D721Med (cell line): ENCODE measurements at places on chromosomes 3 and 15.

DNA sequence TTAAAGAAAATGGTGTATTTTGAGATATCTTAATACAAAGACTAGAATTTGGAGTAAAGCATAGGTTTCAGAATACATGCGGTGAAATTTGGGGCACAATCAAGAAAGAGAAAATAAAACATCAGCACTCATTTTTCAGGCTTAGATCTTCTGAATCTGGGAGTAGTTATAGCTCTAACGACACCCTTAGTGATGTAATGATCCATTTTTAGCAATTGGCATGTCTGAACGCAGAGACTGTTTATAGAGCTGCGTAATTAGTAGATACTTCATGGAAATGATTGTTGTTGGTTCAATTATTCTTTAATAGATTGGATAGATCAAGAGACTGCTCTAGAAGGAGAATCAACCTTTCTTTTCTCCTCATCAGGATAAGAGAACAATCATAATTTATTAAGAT, 47.5 kb upstream of the SNRK start:
- DNase-seq, result no peak

- DNase-seq, result no peak
Observed at GRCh38 chr3:145698250-145698649, 462.7 kb downstream of the PLOD2 start.

GRCh38 chr3:178802259-178802658, 266.0 kb downstream of the KCNMB2 start:
- no peak for DNase-seq

GRCh38 chr3:58952128-58952917, 97.5 kb downstream of the CFAP20DC start:
- no peak for DNase-seq

- DNase-seq, result no peak
Observed at GRCh38 chr3:197878427-197878826, 71.6 kb upstream of the RPL35A start.

DNA sequence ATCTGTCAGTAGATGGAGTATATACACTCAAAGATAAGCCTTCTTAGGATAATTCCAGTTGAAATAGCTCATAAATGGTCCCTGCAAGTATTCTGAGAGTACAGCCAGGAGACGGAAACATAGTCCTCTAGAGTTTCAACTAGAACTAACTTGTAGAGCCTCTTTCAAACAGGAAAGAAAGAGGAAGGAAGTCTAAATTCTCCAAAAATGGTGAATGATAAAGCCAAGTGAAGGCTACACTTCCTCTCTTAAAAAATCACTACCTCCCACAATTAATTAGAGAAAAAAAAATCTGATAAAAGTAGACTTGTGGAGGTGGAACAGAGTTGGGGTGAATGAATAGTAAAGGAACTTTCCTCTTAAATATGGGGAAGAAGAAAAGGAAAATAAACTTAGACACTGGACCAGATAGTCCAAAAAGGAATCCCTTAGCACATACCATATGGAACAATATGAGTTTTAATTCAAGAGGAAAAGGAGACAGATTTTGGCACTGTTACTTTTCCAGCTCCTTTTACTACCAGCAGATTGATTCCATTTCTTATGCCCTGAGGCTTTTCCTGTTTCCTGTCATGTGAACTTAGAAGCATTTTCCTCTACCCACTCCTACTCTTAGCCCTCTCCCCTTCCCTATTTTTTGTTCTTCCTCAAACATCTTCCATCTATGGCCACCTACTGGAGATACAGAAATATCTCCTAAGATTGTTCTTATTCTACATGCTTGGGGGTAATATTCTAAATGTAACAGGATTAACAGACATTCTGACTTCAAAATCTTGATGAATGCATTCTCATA, 207.6 kb downstream of the CHST2 start:
- no peak for DNase-seq

DNA sequence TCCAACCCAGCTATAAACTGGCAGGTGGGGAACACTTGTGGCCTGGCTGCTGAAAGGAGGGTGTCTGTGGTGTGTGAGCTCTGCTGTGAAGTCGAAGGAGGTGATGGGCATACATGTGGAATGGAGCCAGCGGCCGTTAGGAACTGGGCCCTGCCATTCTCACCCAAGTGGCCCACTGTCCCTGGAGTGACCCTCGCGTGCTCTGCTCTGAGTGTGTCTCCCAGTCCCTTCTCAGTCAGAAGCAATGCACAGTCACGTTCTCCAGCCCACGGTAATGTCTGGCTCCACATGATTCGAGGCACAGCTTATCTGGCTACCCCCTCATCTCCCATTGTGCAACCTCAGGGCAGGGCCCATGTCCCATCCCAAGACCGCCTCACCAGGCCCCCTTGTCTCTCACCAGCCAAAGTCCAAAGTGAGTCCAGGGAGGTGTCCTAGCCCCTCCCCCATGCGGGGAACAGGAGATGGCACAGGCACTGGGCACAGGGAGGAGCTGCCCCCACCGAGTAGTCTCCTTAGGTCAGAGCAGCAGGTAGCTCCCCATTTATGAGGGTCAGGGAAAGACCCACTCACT, 62.9 kb downstream of the ZNF445 start:
- DNase-seq, result no peak

- no peak for DNase-seq
Observed at GRCh38 chr3:46484911-46485778, 12.6 kb upstream of the RTP3 start.

- DNase-seq, result no peak
Observed at GRCh38 chr3:126053949-126054569, 29.9 kb downstream of the SLC41A3 start.

GRCh38 chr3:167031364-167032049, 348.6 kb downstream of the ZBBX start:
- DNase-seq, result no peak

DNA sequence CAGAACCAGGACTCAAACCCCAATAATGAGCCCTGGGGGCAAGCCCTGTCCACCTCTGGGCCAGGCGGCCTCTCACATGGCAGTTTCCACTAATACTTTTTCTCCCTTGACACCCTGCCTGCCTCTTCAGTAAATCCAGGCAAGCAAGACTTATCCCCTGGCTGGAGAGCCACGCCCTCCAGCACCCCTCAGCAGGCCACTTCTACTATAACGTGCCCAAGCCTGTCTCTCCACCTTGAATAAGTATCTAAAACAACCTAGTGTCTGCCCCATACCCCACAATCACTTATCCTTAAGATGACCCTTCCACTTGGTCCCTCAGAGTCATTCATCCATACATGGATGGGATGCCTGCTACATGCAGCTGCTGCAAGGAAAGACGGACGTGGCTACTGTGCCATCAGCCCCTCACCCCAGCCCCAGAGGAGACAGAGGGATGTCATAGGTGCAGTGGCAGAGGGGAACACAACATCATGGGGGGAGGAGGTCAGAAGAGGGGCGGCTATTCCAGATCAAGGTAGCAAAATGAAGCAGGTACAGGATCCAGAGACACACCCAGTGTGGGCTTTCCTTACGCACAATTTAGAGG, 63.4 kb downstream of the LRIG1 start:
- no peak for DNase-seq

- peak; percentile 44 for DNase-seq
Observed at GRCh38 chr3:37996785-37997301, 6.3 kb downstream of the VILL start.

DNA sequence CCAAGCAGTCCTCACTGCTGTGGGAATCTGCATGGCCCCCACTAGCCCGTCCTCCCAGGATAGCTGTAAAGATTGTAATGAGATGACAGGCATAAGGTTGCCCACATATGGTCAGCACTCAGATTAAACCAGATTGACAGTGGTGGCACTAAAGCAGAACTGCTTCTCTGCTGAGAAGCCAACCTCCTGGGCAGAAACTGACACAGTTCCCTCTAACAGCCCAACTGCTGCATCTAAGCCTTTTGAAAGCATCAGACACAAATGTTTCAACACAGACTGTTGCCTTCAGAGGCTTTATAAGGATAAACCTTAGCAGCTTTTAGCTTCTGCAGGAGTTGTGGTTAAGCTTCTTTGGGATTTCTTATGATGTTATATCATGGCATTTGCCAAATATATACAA, 13.0 kb downstream of the DCLK3 start:
- DNase-seq, result no peak

DNA sequence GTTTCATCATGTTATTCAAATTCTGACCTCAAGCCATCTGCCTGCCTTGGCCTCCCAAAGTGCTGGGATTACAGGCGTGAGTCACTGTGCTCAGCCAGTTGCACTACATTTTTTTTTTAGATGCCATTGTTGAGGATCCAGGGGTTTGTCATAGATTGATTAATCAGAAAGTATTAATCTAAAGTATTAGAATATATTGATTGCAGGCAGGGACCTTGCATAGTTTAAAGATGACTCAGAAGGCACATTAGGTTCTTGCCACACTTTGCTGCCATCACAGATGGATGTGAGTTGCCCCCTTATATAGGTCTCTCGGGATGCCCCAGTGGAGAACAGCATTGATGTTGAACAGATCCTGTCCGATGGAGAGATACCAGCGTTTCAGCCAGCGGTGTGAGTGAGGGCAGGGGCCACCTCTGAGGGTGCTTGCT, 41.1 kb downstream of the IGF1R start:
- DNase-seq, result no peak

- DNase-seq, result no peak
Observed at GRCh38 chr15:41789662-41790061, 15.4 kb downstream of the MAPKBP1 start.

- no peak for DNase-seq
Observed at GRCh38 chr3:186465508-186465907, 78.7 kb downstream of the CRYGS start.

GRCh38 chr3:125437631-125438435, 62.7 kb upstream of the ZNF148 start:
- DNase-seq, result no peak

- no peak for DNase-seq
Observed at GRCh38 chr3:65146179-65146578, 458.4 kb upstream of the ADAMTS9 start.

GRCh38 chr3:64083575-64083974, 60.3 kb upstream of the PSMD6 start:
- no peak for DNase-seq

GRCh38 chr15:57321485-57321884, 54.8 kb upstream of the CGNL1 start:
- no peak for DNase-seq

DNA sequence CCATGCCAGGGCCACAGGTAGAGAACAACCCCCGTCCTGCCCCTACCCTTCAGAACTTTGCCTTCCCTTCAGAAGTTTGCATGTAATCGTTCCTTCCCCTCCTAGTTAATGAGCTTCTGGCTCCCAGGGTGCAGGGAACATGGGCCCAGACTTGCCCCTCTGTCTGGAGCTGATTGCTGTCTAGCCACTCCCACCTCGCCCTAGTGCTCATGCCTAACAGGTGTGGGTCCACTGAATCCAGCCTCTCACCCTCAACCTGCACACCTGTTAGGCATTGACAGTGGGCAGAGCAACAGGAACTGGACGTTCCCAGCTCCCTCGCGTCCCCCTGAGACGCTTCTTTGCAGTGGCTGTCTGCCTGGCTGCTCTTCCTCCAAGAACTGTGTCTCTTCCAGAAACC, 40.3 kb downstream of the WNT5A start:
- no peak for DNase-seq

GRCh38 chr15:35080226-35080625, 4.9 kb downstream of the NANOGP8 start:
- no peak for DNase-seq

DNA sequence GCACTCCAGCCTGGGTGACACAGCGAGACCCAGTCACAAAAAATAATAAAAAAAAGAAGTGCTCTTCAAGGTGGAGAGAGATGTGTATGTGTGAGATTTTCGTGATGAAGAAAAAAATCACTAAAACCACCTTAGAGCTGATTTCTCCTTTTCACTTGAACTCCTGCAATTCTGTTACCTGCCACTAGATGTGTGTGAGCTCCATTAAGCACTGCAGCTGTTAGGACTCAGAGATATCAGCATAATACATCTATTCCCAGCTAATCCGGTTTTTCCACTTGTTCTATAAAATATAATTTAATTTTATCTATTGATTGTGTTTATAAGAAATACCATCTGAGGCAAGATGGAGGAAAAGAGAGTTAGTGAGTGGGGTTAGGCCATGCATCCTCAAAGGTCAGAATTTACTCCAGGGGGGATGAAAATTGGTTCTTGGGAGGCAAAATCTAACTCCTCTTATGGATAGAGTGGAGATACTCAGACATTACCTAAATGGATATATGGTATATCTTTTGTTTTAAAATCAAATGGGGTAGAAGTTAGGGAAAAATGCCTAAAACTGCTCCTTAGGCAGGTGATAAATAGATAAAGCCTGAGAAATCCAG, 152.7 kb downstream of the IL20RB start:
- DNase-seq, result no peak

DNA sequence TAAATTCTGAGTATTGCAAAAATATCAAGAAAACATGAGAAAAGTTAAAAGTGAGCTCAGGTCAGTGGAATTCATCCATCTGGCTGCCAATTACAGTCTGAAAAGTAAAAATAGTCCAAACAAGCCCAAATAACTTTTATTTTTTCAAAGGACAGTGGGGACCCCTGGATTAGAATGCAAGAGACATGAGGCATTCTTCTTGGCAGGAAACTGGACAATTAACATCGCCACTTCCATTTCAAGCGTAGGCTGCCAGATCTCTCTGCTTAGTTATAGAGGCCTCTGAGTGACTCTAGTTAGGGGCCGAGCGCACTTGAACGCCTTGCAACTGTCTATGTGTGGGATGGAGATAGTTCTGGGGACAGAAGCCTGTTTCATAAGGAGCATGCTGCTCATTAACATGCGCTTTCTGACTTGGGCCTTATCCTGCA, 189.1 kb downstream of the GHSR start:
- DNase-seq, result no peak

DNA sequence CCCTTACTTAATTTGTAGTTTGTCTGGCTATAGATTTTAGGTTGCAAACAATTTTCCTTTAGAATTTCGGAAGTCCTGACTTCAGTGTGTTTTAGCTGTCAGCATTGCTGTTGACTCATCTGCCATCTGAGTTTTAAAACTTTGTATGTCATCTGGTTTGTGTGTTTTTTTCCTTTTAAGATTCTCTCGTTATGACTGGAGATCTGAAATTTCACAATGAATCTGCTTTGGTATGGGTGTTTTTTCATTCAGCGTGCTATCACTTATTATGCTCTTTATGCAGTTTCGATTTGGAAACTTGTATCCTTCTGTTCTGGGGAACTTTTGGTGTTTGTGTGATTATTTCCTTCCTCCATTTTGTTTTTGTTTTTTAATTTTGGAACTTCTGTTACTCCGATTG, 53.7 kb upstream of the ZNF280D start:
- no peak for DNase-seq

- DNase-seq, result no peak
Observed at GRCh38 chr3:179432021-179432420, 19.2 kb downstream of the GNB4 start.

DNA sequence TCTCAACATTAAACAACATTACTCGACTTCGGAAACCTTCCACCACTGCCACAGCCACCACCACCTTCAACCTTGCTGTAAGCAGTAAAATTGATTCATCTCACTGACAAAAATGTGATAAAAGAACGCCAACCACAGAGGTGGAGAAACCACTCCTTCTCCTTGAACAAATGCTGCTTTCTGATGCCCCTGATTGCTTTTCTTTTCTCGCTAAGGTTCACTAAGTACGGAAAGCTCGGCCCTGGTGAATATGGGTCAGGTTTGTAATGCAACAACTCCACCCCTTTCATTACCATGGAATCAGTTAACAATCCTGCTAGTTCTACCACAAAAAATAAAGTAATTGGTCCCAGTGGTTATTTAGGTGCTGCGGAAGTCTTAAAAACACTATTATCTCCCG, 44.9 kb downstream of the MEIS2 start:
- no peak for DNase-seq
